ENCODE measurements at places on chromosomes 7 and 10. TPM values are rescaled to one million over a fixed set of nuclear protein-coding genes. Genes with fewer than 3 reads are reported as not detected.

The AS3MT gene
- 0.86 TPM for total RNA-seq

- peaks cover 6% of the 10 kb centered on the region for H3K4me1 ChIP-seq
- DNase-seq, result no peak
- no peak overlapping the region for H3K4me3 ChIP-seq
- no peaks in the 10 kb centered on the region for H3K27me3 ChIP-seq
- no peaks in the 10 kb centered on the region for H3K36me3 ChIP-seq
Observed at GRCh38 chr7:47521011-47521795, 60.7 kb downstream of the TNS3 start.

- no peaks in the 10 kb centered on the region for H3K36me3 ChIP-seq
- no peak overlapping the region for H3K27ac ChIP-seq
Observed at GRCh38 chr7:8190119-8190895, 71.7 kb downstream of the ICA1 start.

DNA sequence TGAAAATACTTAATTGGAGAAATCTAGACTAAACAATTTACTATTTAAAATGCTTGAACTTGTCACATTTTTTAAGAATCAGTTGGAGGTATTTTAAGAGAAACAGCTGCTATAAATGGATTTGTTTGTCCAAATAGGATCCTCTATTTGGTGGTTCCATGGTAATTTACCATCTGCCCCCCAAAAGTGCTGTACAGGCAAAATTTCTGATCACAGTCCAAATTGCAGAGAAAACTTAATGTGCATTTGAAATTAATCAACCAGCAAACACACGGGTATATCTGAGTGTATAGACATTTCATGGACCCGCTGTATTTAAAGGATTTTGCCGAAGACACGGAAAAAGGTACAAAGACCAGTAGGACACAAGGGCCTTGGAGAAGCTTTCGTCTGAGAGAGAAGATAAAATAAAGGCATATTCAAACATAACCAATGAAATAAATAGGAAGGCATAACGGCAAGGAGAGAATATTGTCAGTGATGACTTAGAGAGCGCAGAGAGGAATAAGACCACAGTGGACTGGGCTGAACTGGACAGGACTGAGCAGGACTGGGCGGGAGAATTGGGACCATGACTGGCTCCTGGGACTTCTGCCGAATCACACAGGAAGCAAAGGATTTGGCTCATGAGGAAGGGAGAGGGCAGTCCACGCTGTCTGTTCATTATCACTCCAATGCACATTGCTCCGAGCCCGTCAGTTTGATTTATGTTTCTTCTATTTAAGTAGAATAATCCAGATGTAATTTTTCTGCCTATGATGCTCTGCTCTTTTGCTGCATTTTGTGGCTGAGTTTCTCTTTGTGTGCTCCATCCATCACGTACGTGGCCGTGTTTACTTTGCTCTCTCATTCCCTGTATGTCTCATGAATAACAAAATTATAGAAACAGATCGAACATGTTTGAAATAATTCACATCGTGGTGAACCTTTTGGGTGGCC, 112.8 kb downstream of the PRLHR start:
- DNase-seq, result no peak
- H3K36me3 ChIP-seq, result no peaks in the 10 kb centered on the region
- no peaks in the 10 kb centered on the region for H3K27me3 ChIP-seq
- H3K27ac ChIP-seq, result no peak overlapping the region
- H3K4me3 ChIP-seq, result no peak overlapping the region

DNA sequence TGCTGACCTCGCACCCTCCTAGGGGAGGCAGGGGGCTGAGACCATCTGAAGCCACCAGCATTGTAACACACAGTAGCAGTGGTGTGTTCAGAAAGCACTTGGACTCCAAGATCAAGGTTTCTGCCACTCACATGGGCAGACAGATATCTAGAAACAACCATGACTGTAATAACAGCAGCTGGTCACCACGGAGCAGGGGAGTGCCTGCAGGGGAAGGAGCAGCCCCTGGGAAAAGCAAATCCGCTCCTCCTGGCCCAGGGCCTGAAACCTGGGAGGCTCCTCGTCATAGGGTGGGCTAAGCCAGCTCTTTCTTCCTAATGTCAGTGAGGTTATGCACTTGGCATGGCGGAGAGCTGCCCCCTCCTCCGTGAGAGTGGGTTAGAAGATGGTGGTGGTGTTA, 118.4 kb upstream of the INSYN2A start:
- no peak for DNase-seq
- H3K27me3 ChIP-seq, result no peaks in the 10 kb centered on the region
- H3K4me3 ChIP-seq, result no peak overlapping the region

GRCh38 chr7:43873300-43873699, 4.0 kb upstream of the MRPS24 start:
- no peaks in the 10 kb centered on the region for H3K27me3 ChIP-seq
- no peak overlapping the region for H3K4me3 ChIP-seq
- H3K36me3 ChIP-seq, result peaks cover 32% of the 10 kb centered on the region
- DNase-seq, result no peak
- peaks cover 11% of the 10 kb centered on the region for H3K4me1 ChIP-seq

GRCh38 chr10:80498833-80499741, 38.6 kb upstream of the SH2D4B start:
- peak; percentile 89 for DNase-seq
- H3K36me3 ChIP-seq, result no peaks in the 10 kb centered on the region

Measured in lung (tissue), 17 donors.